NCI-H1930 (cell line): ENCODE measurements at places on chromosomes 11 and 22.

DNA sequence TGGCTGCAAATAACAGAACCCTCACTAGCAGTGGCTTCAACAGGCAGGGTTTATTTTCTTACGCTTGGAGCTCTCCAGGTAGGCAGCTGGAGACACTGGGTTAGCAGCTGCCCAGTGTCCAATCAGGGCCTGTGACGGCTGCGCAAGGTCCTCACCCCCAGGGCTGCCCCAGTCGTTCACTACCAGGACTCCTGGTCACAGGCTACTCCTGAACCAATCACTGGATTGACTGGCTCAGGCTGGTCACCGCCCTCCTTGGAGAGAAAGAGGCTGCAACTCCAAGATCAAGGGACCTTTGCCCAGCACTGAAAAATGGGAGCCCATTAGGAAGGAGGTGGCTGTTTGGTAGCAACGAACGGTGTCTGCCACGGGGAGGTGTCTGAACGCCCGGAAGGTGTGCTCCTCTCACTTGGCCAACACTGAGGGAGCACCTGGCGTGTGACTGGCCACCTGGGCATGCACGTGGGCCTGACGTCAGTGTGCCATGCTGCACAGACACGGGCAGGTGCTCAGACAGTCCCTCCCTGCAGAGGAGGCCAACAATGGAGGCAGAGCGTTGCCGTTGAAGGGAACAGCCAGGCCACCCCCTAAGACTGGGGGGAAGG lies 5.1 kb downstream of the ARSA start:
- DNase-seq = peak; percentile 87

- no peak for DNase-seq
Observed at GRCh38 chr11:99687320-99687719, 666.6 kb downstream of the CNTN5 start.

- no peak for DNase-seq
Observed at GRCh38 chr11:73958521-73959141, 7.8 kb downstream of the DNAJB13 start.

GRCh38 chr11:74474316-74474715 lies 7.0 kb upstream of the KCNE3 start:
- no peak for DNase-seq

- DNase-seq = no peak
Observed at GRCh38 chr11:96314326-96315020, 28.5 kb downstream of the MAML2 start.

DNA sequence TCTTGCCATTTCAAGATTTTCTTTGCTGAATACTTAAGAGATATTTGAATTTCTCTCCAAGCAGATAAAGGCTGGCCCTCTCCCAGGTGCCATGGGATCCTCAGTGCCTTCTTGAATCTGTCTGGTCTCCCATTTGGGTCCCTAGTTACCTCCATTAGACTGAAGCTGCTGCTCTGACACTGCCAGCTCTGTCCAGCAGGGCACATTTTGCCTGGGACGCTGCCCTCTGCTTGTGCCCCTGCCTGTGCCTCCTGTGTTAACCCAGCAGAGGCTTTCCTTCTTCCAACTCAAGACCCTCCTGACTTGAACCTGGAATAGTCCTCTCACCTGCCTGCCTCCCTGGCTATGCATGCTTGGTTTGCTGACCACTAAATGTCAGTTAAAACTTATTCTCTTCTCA lies 406.3 kb downstream of the BUD13 start:
- no peak for DNase-seq

GRCh38 chr22:20234760-20235388 lies 33.2 kb downstream of the RTN4R start:
- DNase-seq = no peak
